ENCODE measurements at places on chromosomes 6 and 20.

DNA sequence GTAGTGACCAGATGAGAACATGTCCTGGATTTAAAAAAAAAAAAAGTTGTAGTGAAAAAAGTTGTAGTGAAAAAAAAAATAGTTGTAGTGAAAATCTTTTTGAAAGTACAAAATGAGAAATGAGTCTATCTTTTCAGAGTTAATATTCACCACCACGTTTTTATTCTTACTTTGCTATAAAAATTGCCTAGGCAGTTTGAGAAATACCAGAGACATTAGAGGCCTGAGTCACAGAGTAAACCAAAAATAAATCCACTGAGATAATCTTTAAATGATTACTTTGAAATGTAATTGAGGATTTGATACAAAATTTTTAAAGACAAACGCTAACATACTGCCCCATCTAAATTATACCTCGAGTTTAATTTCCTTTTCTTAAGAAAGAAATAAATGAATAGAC, 101.2 kb upstream of the TIAM2 start:
- DNase-seq = no peak

- no peak for DNase-seq
Measured at GRCh38 chr6:21781128-21781527, 187.6 kb downstream of the SOX4 start.

GRCh38 chr6:164142322-164142721, 727.8 kb downstream of the QKI start:
- no peak for DNase-seq

DNA sequence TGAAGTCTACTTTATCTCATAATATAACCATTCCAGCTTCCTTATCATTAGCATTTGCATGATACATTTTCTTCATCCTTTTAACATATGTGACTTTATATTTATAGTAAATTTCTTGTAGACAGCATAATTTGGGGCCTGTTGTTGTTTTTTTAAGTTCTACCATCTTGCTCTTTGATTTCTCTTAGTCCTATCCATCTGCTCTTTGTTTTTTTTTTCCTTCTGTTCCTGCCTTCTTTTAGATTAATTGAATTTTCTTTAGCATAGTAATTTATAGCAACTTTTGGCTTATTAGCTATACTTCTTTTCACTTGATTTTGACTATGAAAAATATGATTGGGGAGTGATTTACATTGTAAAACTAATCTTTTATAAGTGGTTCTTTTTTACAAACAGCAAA, 19.2 kb upstream of the FABP7 start:
- no peak for DNase-seq

DNA sequence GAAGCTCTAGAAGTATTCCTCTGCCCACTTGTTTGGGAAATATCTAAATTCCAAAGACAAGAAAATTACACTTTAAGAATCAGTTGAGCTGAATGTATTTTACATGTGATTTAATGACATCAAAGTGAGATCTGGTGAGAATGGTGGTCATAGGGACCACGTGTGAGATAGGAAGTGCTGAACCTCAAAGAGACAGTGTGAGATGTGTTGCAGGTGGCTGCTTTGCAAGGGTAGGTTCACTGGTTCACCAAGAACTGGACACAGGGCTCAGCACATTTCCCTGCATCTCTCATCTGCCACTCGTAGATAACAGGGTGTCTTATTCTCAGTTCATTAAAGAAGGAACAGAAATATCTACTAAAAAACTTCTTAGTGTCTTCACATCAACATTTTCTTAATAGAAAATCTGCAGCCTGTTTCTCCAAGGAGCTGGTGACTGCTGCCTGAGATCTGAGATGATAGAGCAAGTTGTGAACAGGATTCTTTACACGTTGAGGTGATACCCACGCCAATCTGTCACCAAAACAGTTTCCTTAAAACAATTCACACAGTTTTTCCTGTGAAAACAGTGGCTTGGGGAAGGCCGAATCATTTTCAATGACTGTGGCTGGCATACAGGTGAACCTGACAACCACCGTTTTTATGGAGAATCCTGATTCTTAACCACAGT, 7.2 kb downstream of the CCR6 start:
- no peak for DNase-seq

- DNase-seq = no peak
Measured at GRCh38 chr20:3723284-3723683, 9.2 kb upstream of the HSPA12B start.
